Muscle of arm (tissue), 14 donors: ENCODE measurements at places on chromosomes 6 and 20.

GRCh38 chr6:169220068-169220964, 33.3 kb downstream of the THBS2 start:
- no peak for DNase-seq

- DNase-seq, result no peak
Measured at GRCh38 chr20:14193885-14194284, 143.5 kb downstream of the FLRT3 start.

DNA sequence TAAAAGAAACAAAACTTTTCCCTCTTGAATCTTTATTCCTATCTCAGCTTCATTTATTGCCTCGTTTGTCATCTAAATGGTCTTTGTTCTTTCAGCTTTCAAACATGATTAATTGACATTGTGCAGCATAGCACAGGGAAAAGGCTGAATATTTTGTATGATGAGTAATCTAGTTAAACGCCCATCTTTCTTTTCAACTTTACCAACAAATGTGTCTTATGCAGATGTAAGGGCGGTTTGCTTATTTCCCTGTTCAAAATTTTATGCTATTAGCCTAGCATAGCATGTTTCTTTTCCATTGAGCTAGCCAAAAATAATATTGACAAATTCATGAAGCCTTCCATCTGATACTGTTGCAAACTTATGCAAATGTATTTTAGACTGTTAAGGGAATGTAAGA, 176.4 kb upstream of the AKAP12 start:
- DNase-seq, result peak; percentile 68

GRCh38 chr20:38325905-38326304, 20.4 kb upstream of the LBP start:
- no peak for DNase-seq

DNA sequence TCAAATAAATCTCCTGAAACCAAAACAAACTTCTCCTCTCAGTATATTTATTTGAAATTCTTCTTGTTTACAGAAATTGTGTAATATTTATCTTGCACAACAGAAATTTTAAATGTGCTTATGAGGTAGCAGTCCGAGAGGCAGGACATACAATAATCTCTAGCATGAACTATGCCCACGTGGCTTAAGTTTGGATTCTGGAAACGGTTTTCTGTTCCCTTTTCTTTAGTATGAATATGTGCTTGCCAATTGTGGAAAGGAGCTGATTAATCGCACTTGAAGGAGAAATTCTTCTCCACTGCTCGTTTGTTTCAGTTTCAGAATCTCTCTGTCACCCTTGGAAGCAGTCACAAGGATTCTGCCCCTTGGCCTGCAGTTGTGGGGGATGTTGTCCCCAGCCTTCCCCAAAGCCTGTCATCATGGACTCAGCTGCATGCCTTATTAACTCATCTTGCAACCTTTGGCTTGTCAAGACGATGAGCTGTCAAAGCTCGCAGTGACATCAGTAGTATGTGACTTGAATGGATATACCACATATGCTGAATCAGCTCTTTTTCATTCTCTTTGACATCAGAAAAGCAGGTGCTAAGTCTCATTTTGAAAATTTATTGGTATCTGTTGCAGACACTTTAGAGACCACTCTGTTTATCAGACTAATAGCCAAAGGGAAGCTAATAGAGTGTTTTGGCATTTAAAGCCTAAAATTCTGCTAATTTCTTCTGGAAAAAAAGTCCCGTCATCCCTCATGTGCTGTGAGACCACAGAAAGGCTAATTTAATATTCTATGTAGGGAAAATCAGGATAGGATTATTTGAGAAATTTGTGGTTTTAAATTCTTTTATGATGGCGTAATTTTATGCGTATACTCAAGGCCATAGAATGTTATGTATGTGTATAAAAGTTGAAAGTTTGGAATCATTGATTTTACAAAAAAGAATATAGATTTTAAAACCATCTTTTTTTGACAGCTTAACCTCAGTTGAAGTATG, 186.8 kb downstream of the ARID1B start:
- DNase-seq, result no peak

- peak; percentile 48 for DNase-seq
Measured at GRCh38 chr6:100116411-100117194, 122.6 kb upstream of the MCHR2 start.

DNA sequence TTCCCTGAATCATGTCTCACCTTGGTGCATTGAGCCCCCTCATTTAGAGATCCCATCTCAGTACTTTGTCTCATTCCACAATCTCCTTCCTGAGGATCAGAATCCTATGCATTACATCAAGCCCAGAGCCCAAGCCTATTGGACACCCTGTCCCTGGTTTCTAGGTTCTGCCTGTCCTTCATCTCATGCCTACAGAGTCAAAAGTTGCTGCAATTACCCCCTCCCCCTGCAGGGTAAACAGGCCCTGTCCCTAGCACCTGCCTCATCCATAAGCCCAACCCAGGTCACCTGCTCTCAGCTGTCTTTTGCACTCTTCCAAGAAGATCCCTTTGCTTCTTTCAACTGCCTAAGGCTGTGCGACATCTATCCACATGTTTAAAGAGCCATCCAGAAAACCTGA, 93.9 kb downstream of the SPTLC3 start:
- no peak for DNase-seq

DNA sequence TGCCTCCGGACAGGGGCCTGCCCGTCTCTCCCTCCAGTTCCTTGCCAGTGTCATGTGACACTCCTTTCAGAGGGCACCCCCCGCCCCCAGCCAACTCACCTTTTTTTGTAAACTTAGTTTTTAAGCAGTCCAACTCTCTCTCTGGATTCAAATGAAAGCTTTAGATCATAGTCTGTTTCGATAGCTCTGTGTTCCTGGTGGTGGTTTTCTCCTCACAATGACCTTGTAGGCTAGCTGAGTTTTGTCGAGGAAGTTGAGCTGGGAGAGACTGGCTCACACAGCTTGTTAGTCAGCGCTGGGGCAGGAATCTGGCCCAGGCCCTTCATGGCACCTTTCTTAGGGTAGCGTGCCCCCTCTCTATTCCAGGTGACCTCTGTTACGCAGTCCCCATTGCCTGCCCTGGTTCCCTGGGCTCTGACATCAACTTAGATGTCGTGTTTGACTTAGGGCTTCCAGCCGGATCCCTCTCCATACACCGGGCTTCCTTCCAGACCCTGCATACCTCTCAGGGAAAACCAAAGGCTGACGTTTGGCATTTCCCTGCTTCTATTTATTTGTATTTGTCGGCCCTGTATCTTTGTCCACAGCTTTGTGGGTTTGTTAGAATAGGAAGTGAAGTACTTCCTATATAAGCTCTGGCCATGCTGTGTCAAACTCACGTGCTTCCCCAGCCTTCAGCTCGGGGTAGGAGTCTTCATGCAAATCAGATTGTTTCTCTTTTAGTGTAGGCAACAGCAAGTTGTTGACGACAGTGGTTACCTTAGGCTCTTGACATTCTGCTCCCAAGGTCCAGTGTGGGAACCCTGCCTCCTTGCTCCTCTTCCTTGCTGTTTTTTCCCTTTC, 12.7 kb downstream of the IGF2R start:
- DNase-seq, result no peak

GRCh38 chr6:71258078-71258866, 30.3 kb upstream of the OGFRL1 start:
- no peak for DNase-seq
